ENCODE measurements at places on chromosomes 12 and 14.
A peak's percentile ranks its signal among the peaks of the same experiment; 100 is the strongest.

GRCh38 chr12:29593001-29593400 lies 95.5 kb upstream of the OVCH1 start:
- no peak for DNase-seq

DNA sequence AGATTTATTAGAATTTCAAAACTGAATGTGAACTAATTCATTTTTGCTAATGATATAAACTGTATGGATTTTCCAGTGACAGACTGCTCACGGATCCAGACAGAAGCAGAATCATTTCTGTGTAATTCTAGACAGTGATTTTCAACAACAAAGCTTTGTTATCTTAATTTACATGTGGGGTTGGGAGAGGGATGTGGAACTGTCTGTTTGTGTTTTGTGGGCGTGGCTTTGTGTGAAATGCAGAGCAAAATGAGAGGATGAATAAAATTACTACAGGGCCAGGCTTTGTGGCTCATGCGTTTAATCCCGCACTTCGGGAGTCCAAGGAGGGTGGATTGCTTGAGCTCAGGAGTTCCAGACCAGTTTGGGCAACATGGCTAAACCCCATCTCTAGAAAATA lies 834.7 kb downstream of the GALC start:
- DNase-seq = no peak

DNA sequence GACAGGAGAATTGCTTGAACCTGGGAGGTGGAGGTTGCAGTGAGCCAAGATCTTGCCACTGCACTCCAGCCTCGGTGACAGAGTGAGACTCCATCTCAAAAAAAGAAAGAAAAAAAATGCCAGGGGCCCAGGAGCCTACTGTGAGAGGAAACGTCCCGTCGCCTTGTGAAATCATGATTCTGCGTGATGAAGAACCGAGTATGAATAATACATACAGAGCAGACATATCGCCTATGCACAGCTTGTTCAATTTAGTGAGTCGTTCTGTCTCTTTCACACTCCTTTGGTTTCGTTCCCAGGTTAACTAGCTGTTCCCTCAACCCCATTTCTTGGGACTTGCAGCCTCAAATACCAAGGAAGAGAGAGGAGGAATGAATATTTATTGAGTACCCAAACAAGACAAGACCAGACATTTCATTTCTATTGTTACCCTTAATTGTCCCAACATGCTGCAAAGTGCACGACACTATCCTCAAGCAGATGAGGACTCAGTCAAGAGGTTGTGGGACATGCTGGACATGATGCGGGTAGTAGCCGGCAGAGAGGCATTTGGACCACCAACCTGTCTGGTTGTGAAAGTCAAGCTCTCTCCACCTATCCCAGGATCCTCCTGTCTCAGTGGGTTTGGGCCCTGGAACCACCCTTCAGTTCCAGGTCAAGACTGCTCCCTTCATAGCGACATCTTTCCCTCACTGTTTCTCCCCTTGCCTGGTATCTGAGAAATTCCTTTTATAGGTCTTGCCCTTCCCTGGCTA lies 8.6 kb upstream of the CD27 start:
- DNase-seq = peak; percentile 24

DNA sequence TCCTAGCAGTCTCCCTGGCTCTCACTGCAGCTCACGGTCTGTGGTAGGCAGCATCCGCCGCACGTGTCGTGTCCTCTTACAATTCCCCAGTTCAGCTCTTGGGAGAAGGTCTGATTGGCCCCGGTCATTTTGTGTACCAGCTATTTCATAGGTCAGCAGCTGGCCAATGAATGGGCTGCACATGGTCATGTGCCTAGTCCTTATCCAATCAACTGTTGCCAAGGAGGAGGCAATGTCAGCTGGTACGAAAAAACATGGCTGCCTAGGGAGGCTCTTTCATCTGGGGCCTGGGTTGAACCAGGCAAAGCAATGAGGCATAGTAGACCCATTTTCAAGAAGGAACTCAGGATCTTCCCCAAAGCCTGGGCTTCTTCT lies 46.1 kb downstream of the RNFT2 start:
- no peak for DNase-seq

DNA sequence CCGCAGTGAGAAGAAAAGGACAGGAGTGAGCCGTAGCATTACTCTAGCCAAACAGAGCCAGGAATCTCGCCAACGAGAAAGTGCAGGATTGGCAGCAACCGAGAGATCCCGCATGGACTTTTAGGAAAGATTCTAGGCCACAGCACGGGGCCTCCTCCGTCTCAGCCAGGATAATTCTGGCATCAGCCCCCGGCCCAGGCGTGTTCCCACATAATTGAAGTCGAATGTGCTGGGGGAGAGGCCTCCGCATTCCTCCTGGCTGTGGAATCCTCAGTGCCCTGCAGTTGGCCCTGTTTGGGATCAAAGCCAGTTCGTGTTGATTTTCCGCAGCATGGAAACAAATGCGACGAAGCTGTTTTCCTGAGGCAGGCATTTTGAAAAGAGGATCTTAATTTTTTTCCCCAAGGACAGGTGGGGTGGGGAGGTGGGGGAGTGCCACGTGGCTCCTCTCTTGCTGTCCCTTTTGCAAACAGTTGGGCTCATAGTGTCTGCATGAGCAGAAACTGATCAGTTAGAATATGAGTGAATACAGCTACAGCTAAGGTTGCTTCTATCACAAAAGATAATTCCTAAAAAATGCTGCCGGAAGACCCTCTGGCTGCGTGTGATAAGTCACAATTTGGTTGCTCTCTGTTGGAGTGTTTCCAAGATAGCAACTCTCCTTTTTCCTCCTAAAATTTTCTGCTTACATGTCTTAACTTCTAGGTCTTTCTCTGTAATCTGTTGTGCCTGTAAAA lies 37.3 kb upstream of the ATXN2 start:
- DNase-seq = peak; percentile 83

GRCh38 chr12:108778053-108778452 lies 46.7 kb upstream of the CORO1C start:
- DNase-seq = no peak

DNA sequence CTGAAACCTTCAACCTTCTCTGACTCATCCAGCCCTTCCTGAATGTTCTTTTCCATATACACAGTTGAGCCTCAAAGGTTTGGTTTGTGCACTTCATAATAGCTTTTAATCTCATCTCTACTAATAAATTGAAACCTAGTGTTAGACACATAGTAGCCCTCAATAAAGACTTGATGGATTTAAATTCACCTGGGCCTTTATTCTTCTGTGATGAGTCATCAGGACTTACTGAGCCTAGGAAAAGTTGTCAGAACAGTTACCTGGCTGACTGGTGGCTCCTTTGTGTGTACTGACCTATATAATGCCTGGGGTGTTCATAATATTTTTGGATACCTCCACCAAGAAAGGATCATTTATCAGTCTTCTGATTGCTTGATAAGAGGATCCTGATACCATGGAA lies 86.4 kb upstream of the NTF3 start:
- DNase-seq = no peak

DNA sequence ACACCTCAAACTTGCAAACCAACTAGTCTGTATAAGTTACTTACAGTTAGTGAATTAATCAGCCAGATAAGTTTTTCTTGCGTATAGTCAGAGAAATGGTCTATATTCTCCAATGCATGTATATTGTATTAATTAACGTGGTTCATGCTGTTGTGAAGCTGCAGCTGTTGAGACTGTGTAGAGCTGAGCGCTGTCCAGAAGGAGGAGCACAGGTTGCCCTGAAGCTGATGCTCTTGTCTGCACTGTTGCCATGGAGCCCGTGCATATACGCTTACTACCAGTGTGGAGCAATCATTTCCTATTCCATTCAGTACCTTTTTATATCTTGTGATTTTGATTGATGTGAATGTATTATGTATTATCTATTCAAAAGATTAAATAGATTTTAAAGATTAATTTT lies 74.3 kb upstream of the ARID2 start:
- DNase-seq = no peak

DNA sequence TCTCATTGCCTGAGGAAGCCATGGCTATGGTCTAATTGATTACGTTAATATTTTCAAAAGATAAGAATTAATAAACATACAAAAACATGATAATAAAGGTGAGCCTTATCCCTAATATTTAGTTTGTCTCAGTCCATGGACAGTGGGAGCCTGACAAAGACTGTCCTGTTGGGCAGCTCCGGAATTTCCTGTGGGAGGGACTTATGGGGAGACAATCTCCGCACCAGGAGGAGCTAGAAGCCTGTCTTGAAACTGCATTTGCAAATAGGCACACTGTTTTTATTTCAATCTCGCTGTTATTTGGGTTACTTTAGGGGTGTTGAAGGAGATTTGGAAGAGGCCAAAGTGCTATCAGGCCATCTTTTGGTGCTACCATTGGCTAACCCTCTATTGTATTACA lies 50.8 kb upstream of the ZDHHC17 start:
- no peak for DNase-seq

DNA sequence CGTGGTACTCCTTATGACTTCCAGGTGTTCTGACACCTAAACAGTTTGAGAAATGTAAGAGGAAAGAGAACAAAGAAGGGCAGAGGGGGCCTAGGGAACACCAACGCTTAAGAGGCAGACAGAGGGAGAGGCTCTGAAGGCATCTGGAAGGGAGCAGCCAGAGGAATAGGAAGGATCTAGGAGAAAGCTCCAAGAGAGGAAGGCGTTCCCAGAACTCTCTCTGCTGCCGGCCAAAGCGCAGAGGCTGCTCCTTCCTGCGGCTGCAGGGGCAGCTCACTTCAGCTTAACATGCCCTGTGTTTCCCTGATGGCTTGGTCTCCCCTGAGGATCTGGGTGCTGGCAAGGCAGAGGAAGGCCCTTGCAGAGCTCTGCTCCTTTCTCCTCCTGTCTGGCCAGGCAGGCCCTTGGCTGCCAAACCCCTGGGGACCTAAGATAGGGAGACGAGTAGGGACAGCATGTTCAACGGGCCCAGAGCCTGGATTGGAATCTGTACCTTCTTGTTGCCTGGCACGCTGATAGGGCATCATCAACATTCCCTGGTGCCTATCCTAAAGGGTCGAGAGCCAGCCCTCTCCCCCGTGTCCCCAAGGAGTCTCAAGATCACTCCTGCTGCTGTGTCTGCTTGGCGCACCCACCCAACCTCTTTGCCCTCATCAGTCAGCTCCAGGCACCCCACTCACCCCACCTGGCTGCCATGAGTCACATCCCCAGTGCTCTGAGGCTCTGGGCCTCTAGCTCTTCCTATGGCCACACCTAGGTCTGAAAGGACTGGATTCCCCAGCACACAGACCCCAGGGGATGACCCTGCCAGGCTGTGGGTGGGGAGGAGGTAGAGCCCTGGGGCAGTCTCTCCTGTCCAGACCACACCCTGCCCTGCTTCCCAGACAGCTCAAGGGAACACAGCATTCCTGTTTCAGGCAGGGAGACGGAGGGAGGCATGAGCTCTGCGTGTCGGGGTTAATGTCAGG lies 45.6 kb downstream of the LTBP2 start:
- no peak for DNase-seq

DNA sequence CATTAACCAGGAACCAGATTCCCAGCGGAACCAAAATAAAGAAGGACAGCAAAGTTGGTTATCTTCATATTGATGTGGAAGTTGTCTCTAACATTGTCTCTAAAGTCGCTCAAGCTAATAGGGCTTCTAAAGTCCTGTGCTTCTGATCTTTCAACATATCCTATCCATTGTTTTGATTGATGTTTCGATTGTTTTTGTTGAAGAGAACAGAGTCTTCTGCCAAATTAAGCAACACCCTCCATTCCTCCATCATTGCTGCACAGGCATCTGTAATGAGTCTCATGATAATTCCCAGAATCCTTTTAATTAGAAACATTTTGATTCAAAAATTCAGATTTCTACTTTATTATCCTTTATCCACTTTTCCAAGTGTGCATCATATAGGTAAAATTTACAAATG lies 71.6 kb upstream of the AVPR1A start:
- no peak for DNase-seq

DNA sequence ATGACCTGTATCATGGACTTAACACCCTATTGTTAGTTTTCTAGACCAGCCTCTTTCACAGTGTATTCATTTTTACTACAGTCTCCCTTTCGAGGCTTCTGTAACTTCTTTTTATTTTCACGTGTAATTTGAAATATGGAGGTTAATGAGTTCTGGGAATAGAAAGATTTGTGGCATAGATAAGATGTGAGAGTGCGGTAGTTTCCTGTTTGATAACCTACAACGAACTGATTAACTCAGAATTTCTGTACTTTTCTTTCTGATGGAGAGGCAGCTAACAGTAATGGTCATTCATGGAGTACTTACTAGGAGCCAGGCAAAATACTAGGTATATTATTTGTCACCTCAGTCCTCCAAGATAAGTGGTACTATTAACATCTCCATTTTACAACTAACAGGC lies 21.2 kb downstream of the POLR3B start:
- no peak for DNase-seq

- no peak for DNase-seq
These were observed 1104.1 kb upstream of the TMEM132C start for GRCh38 chr12:127162902-127163301.

GRCh38 chr14:103056322-103057027 lies 874 bp downstream of the CDC42BPB start:
- peak; percentile 59 for DNase-seq

- no peak for DNase-seq
These were observed 41.9 kb downstream of the SPTLC2 start for GRCh38 chr14:77574446-77575115.

DNA sequence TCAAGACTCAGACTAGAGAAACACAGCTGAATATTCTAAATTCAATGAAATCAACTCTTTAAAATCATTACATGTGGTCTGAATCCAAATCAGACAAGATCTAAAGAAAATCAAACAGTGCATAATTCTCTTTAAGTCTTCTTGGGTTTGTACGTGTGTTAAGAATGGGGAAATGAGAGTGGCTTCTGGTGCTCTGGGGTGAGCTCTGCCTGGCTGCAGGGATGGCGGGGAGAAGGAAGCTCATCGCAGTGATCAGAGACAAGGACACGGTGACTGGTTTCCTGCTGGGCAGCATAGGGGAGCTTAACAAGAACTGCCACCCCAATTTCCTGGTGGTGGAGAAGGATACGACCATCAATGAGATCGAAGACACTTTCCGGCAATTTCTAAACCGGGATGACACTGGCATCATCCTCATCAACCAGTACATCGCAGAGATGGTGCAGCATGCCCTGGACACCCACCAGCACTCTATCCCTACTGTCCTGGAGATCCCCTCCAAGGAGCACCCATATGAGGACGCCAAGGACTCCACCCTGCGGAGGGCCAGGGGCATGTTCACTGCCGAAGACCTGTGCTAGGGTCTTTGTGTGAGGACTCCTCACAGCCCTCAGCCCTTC lies 20.9 kb downstream of the SENP1 start:
- DNase-seq = no peak

DNA sequence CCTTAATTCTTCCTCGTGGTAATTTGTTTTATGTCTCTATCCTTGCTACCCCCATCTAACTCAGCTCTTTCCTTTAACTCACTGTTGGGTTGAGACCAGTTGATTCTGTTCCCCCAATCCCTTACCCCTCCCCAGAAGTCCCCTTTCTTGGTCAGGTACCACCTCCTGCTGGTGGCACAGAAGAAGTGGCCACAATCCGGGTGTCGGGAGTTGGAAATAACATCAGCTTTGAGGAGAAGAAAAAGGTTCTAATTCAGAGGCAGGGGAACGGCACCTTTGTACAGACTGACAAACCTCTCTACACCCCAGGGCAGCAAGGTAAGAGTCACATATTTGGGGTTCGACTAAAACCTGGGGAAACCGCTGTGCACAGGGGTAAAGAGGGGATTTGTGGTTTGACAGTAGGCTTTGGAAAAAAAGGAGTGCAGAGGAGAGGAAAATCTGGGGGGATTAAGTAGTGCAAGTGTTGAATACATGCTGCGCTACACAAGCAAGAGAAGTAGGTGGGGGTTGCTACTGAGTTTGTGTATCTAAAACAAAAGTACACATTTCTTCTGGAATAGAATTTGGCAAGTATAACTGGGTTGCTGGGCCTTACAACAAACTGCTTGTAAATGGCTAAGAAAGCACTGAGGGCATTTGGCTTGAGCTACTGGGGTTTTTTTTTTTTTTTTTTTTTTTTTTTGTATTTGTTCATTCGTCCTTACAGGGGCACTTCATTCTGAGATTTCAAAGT lies 1.3 kb downstream of the A2ML1 start:
- DNase-seq = no peak

Measured in tibial artery (tissue), 4 donors.